AG04449 (cell line): ENCODE measurements at places on chromosomes 6 and 20.
A peak's percentile ranks its signal among the peaks of the same experiment; 100 is the strongest.

- DNase-seq = peak; percentile 53
These were observed 50.7 kb upstream of the SIRPA start for GRCh38 chr20:1844325-1845162.

- no peak for DNase-seq
These were observed 344.6 kb downstream of the ZFAND3 start for GRCh38 chr6:38164131-38164481.

DNA sequence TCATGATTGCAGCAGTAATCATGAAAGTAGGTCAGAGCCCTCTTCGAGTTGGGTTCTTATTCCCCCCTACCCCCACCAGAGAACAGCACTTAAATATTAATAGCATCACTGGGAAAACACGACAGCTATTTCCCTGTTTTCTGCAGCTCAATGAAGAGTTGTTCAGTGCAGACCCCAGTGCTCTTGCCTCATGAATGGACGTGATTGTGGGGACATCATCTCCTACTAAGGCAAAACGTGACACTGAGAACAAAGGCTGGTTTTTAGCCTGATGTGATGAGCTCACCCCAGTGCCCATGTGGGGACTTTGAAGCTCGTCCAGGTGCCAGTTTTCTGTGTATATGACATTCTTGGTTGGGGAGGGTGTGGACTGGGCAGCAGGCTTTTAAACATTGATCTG lies 105.9 kb downstream of the SLC35F1 start:
- no peak for DNase-seq

DNA sequence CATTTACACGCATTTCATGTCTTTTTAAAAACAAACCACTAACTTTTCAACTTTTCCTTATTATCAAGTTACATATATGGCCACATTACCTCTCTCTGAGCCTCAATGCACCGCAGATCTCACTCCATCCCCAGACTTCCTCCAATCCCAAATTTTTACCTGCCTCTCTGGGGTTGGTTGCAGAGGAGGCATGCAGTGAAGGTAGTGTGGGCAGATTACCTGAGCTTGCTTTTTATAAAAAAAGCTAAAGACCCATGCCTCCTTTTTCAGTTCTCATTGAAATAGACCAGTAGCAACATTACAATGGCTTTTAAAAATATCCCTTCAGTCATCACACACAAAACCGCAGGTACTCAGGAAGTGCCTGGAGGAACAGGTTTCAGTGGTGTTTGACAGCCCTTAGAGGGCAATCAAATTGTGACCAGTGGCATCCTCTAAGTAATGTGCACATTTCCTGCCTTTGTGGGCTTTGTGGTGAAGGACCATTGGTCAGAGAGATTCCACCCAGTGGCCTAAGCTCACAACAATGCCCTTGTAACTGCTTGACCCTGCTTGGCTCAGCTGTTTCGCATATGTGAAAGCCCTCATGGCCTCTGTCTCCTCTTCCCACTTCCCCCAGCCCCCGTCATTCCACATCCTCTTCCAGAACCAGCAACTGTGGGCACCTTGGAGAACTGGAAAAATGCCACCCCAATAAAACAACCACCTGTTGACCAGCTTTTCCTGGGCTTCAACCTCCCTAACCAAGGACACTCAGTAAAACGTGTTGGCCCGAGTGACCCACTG lies 30.2 kb upstream of the IL17A start:
- no peak for DNase-seq

- DNase-seq = no peak
These were observed 84.8 kb upstream of the PAK5 start for GRCh38 chr20:9923648-9924047.

GRCh38 chr20:14232650-14233049 lies 104.8 kb downstream of the FLRT3 start:
- no peak for DNase-seq

GRCh38 chr20:47343007-47343472 lies 13.5 kb downstream of the ZMYND8 start:
- DNase-seq = no peak

GRCh38 chr6:159013229-159013628 lies 13.2 kb upstream of the RSPH3 start:
- DNase-seq = no peak

- DNase-seq = no peak
These were observed 181.8 kb downstream of the KHDC1L start for GRCh38 chr6:73043446-73043845.

- DNase-seq = no peak
These were observed 316.1 kb upstream of the PRDM1 start for GRCh38 chr6:105769987-105770386.

DNA sequence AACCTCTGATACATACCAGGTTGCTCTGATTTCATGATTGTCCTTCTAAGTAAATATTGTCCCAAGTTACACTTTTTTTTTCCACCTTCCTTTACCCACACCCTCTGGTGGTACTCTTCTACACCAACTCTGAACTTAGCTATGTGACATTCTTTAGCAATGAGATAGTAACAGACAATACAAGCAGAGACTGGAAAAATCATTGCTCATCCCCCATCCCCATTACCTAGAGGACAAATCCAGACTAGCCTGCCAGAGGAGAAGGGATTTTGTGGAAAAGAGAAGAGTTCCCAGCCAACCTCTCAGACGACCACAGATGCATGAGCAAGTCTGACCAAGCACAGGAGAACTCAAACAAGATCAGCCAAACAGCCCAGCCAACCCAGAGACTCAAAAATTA lies 32.8 kb upstream of the TFAP2B start:
- no peak for DNase-seq

- DNase-seq = no peak
These were observed 63.0 kb upstream of the TOP1 start for GRCh38 chr20:40965671-40966070.

- no peak for DNase-seq
These were observed 141.3 kb upstream of the CENPW start for GRCh38 chr6:126198631-126199030.

- DNase-seq = no peak
These were observed 320 bp downstream of the GSTA4 start for GRCh38 chr6:52994839-52995088.

- no peak for DNase-seq
These were observed 131.6 kb downstream of the DLL1 start for GRCh38 chr6:170159022-170159965.

GRCh38 chr6:32234934-32235333 lies 11.1 kb upstream of the NOTCH4 start:
- DNase-seq = no peak

GRCh38 chr6:161434921-161435747 lies 161.3 kb upstream of the AGPAT4 start:
- DNase-seq = peak; percentile 93

GRCh38 chr6:89678531-89678930 lies 40.0 kb upstream of the LYRM2 start:
- no peak for DNase-seq

- DNase-seq = no peak
These were observed 53.4 kb downstream of the SEL1L2 start for GRCh38 chr20:13936781-13937576.

DNA sequence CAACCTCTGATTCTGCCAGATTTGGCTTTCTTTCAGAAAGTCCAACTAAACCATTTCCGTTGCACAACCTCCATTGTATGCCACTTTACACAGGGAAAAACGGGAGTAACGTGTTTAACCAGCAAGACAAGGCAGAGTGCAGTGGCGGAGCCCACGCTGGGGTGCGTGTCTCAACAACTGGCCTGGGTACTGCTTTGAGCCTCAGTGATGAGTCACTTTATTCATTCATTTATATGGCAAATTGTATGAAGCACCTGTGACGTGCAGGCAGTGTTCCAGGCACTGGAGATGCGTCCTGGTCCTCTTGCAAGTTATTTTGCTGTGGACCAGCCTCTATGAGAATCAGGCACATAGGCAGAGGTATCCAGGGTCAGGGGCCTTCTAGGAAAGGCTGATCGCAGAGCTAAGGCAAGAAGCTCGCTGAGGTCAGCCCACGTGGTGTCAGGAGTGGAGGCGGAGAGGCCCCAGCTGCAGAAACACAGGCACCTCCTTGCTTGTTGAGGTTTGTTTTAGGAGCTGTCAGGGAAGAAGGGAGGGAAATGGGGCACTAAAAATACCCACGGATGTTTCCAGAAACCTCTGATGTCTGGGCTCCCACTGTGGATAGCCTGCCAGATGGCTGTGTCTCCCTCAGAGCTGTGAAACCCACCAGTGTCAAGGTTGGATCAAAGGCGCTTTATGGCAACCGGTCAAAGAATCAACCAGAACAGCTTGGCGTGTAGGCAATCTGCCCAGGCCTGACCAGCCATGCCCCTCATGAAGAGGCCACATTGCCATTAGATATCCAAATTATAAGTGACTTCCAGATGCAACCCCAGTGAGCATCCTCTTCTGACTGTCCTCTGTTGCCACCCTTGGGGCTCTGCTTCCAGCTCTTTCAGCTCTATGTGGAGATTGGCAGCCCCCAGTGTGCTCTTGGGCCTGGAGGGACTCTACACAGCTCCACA lies 157.2 kb downstream of the CD83 start:
- no peak for DNase-seq

GRCh38 chr20:60177080-60177479 lies 218.9 kb downstream of the CDH26 start:
- DNase-seq = no peak

- no peak for DNase-seq
These were observed 518.1 kb upstream of the JARID2 start for GRCh38 chr6:14727494-14728395.

DNA sequence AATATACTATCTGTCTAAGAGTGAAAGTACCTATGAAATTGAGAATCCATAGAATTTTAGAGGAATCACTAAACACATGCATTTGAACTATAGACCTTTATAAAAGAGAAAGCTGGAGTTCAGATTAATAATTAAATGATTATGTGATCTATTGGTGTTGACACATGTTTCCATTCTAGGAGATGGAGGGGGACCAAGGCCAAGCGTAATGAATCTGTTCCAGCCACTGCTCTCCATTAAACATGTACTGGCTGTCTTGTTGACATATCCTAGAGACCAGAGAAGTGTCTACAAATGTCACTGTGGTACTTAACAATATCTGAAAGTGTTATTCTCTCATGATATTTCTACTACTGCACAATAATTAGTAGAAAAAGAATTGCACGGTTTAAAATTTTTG lies 432.4 kb downstream of the BMP2 start:
- DNase-seq = no peak

GRCh38 chr6:90226257-90226656 lies 70.4 kb downstream of the BACH2 start:
- DNase-seq = peak; percentile 26

DNA sequence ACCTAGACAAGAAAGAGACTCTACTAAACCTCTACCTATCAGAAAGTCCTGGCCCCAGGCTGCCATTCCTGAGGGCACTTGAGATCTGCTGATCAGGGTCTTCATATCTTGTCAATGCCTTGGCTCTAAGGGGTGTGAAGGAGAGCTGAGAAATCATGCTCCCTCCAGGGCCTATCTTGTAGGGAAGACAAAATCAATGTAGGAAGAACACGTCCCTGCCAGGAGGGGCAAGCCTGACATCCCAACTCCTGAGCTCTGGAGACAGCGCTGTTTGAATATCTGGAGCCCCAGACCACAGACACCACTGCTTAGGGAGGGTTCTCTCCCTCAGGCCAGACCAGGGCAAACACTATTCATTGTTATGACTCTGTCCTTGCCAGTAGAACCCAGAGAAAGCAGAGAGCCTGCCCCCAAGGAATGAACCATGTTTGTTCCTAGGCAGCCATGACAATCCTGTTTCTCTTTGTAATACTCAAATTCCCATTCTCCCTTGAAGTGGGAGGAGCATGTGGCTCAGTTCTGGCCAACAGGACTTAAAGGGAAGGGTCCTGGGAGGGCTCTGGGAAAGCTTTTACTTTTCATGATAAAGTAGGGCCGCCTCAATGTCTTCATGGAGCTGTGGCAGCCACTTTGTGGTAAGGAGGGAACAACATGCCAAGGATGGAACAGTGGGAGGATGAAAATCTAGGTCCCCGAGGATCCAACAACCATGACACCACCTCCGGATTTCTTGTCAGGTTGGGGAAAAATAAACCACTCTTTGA lies 1.8 kb upstream of the FASTKD5 start:
- DNase-seq = no peak

DNA sequence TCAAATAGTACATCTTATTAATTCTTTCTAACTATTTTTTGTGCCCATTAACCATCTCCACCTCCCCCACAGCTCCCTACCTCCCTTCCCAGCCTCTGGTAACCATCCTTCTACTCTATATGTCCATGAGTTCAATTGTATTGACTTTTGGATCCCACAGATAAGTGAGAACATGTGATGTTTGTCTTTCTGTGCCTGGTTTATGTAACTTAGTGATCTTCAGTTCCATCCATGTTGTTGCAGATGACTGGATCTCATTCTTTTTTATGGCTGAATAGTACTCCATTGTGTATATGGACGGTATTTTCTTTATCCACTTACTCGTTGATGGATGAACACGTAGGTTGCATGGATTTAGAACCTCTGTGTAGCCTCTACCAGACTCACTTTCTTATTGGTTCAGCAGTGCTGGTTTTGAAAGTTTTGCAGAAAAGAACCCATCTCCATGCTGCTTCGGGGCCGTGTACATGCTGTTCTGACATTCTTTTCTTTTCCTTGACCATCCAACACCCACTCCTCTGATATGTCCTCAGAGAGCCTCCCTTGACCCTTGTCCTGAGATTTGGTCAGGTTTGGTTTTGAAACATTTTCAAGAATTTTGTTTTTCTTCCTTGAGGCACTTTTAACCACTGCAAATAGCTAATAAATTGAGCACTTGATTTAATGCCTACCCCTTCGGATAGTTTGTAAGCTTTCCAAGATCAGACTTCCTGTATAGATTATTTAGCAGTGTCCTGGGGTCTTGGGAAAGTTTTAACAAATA lies 231.2 kb upstream of the ZFP64 start:
- DNase-seq = no peak

DNA sequence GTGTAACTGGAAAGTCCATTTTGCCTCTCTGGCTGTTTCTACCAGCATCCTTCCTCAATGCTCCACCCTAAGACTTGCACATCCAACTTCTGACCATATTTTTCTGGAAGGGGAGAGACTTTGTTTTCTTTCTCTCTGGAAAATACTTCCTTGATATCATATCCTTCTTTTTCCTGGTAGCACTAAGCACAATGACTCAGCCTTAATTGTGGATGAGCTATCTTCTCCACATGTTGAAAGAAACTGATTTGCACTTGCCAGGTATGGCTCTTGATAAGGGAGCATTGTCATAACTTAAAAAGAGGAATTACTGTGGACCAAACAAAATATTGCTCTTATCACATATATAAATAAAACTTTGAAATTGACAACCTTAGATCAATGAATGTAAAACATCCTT lies 30.1 kb upstream of the IBTK start:
- no peak for DNase-seq

DNA sequence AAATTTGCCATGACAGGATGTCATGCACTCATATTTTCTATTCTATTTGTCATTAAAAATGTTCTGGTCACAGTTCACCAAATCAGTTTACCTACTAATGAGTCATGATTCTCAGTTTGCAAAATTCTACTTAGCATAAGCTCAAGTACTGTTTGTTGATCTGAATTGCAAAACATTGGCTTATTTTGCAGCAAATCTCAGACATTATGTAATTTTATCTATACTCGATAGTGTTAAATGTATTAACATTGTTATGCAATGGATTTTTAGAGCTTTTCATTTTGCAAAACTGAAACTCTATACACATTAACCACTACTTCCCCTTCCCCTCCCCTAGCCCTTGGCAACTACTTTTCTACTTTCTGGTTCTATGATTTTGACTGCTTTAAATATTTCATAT lies 213.8 kb upstream of the ZFP64 start:
- DNase-seq = no peak
